Effector memory CD4-positive, alpha-beta T cell (primary cell): ENCODE measurements at places on chromosomes 11 and 22.

DNA sequence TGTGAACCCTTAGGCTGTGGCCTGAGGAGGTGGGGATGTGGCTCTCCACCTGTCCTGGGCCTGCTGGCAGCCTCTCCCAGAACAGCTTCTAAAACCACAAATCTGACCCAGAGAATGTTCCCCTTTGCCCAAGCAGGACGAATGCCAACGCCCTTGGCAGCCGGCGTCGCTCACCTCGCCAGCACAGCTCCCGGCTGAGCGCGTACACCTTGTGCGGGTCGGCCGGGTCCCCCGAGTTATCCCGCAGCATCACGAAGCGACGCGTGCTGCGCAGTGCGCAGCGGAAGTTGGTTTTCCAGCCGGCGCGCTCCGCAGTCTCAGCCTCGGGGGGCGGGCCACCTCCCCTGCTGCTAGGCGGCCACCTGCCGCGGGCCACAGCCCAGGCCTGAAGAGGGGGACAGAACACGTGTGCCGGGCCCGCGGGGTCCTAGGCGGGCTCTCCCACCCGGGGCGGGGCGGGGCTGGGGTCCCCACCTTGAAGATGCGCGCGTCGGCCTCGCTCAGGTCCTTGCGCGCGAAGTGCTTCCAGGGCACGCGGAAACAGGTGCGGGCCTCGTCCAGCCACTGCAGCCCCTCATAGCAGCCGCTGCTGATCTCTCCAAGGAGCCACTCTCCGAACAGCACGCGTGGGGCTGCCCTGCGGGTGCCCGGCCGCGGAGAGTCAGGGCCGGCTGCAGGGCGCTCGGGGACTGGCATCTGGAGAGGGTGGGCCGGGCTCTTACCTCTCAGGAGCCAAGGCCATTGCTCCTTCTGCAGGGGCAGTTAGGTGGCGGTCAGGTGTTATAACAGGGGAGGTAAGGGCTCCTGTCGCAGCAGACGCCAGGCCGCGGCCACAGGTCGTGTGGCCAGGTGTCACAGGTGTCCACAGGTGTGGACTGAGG, 887 bp downstream of the IRF7 start:
- H3K4me3 ChIP-seq, result peak overlapping the region; percentile 79
- peaks cover 22% of the 10 kb centered on the region for H3K4me1 ChIP-seq
- peak overlapping the region; percentile 94 for H3K27ac ChIP-seq

- no peaks in the 10 kb centered on the region for H3K36me3 ChIP-seq
- no peaks in the 10 kb centered on the region for H3K27me3 ChIP-seq
- H3K27ac ChIP-seq, result no peak overlapping the region
- no peaks in the 10 kb centered on the region for H3K4me1 ChIP-seq
- DNase-seq, result no peak
Measured at GRCh38 chr11:73475549-73476095, 99.4 kb downstream of the RELT start.

DNA sequence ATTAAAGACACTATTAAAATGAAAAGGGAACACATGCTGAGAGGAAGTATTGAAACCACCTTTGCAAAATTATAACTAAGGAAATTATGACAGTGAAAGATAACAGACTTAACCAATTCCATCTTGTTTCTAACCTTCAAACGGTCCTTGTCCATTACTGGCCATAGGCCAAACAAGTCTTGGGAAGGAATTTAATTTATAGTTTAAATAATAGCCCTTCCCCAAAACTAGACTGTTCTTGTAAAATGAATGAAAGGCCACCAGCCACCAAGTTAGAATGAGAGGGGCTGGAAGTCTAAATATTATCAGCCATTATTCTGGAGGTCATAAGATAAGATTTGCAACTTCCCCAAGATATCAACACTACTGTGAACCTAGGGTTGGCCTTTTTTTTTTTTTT, 1.8 kb upstream of the TALDO1 start:
- peaks cover 14% of the 10 kb centered on the region for H3K4me1 ChIP-seq
- no peak for DNase-seq
- no peak overlapping the region for H3K4me3 ChIP-seq
- H3K36me3 ChIP-seq, result no peaks in the 10 kb centered on the region
- no peak overlapping the region for H3K27ac ChIP-seq

DNA sequence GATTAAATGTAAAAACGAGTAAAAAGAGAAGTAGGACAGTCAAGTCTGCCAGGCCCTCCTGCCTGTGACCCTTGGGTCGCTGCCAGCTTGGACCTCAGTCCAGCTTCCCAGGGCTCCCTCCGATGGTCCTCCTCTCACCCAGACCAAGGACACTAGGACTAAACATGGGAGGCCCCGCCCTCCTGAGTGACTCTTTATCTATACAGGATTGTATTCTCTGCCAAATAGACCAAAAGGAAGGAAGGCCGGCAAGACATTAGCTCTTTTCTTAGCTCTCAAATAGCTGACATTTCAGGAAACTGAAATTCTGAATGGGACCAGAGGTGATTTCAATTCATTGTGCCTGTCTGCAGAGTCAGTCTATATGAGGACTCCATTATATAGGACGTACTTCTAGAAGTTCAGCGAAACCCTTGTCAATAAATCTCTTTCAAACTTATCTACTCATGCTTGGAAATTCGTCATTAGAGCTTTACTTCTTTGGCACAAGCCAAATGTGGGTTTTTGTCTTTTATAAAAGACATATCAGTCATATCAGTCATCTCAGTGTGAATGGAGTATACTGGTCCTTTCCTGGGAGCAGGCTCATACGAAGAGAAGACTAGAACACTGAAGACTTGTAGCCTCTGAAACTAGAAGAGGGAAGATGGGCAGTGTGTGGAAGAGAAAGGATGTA, 28.5 kb downstream of the ADORA2A start:
- no peaks in the 10 kb centered on the region for H3K36me3 ChIP-seq
- H3K4me1 ChIP-seq, result no peaks in the 10 kb centered on the region
- DNase-seq, result no peak
- H3K27me3 ChIP-seq, result no peaks in the 10 kb centered on the region
- H3K4me3 ChIP-seq, result no peak overlapping the region
